GM10248 (cell line): ENCODE measurements at places on chromosomes 7 and 10.

- DNase-seq, result no peak
Measured at GRCh38 chr7:1254281-1255079, 21.8 kb downstream of the UNCX start.

DNA sequence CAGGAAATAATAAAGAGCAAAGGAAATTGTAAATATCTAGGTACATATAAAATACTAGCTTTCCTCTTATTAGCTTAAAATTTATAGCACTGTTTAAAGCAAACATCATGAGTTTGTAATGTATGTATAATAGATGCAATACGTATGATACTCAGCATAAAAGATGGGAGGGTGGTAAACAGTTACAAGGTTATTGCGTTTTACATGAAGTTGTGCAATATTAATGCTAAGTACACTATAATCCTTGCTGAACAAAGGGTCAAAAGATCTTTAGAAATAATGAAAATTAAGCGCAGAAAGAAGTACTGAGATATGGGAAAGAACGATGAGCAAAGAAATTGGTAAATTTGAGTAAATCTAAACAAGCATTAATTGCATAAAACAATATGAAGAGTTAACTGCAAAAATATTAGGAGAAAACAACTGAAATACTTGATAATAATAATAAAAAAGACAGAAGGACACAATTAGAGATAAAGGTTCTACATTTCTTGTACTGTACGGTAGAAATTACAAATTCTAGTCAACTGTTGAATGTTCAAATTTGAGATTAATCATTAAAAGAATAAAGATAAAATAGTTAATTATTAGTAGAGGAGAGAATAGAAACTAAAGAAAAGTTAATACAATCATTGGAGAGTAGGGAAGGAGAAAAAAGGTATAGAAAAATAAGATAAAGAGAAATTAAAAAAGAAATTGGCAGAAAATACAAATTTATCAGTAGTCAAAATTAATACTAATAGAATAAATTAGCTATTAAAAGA is 17.9 kb downstream of the C10orf67 start:
- no peak for DNase-seq

- DNase-seq, result no peak
Measured at GRCh38 chr7:108717781-108718180, 148.1 kb downstream of the DNAJB9 start.

- DNase-seq, result no peak
Measured at GRCh38 chr10:25176421-25176968, 1.7 kb downstream of the GPR158 start.

DNA sequence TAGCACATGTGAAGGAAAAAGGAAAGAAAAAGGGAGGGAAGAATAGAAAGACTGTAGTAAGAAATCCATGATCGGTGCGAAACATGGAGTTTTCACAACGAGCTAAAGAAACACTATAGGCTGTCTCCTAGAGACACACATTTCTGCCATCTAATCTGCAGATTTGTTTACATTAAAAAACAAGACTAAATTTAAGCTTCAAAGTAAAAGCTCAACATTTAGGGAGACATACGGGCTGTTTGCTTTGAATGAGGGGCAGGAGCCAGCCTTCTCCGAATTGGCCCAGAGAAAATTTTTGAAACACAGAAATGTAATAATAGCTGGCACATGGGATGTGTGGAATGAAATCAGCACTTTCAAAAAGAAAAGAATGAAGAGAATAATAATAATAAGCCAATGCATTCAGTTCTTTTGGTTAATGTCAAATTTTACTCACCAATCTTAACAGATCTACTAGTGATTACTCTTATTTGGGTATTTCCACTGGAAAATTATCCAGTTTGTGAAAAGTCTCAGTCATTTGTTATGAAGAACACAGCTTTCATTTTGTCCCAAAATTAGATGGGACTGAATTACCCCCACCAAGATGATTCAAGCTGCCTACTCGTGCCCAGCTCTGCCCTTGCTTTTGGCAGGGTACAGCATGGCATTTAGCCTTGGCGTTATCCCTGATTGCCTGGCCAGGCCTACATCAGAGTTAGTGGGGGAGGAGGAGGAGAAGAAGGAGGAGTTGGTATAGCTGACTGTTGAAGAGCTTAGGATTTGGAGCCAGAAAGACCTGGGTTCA is 47.1 kb downstream of the MTURN start:
- no peak for DNase-seq

GRCh38 chr7:52525772-52526341 is 509.6 kb upstream of the POM121L12 start:
- DNase-seq, result no peak

DNA sequence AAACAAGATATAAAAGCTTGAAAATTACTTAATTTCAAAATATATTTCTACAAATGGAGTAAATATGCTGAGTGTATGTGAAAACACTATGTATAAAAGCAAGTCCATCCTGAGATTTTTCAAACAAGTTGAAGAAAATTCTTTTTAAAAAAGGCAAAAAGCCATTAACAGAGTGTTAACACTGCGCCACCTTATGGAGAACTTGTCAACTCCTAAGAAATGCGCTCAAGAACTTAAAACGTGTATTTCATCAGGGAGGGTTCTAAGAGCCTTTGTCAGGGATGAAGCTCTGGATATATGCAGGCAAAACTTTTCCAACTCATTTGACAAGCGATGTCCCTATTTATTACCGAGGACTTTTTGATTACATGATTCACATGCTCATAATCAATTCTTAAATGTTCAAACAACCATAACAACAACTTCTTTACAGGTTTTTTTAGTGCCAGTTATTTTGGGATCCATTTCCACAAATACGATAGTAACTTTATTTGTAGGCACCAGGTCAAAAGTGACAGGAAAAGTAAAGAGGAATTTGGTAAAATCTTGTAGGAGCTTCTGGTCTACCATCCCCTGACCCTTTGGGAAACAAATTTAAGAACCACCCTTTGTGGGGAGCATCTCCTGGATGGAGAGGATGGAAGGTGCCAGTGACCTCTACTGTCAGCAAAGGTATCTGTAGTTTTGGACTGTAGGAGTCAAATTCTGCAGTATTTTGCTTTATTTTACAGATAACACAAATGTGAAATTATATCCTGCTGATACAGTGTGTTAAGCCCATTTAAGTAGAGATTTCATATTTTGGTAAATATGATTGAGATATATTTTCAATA is 23.2 kb downstream of the CALCR start:
- DNase-seq, result peak; percentile 3

DNA sequence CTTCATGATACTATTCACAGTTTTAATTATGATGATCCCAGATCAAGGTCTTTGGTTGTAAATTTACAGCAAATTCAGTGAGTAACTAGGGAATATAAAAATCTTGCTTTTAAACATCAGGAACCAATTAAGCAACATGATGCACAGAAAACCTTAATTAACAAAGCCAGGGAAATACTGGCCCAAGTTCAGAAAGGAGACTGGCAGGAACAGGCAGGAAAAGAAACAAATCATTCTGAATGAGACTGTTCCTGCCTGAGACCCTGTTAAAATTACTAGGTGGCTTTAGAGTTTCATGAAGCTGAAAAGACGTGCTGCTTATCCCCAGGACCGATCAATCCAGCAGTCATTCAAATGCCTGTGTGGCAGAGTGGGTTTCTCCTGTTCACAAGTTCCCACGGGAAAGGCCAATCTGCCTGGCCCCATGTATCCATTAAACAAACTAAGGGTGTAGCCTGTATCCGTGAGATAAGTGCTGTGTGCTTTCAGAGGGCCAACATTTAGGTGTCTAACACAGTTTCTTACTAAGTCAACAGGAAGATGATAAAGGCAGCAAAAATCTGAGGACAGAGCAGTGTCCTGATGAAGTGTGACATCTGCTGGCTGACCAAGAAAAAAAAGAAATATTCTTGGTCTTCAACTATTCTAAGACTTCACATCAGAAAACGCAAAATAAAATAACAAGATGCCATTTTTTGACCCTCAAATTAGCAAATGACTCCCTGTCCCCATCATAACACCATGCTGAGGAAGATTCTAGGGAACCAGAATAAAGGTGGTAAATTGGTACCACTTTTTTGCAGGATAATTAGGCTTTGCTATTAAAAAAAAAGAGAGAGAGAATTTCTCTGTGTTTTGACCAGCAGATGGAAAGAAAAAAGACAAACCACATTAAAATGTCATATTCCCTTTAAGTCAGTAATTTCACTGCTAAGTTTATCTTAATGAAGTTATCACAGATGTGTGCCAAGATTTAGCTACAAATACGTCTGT is 34.2 kb downstream of the PUS7 start:
- DNase-seq, result peak; percentile 32

DNA sequence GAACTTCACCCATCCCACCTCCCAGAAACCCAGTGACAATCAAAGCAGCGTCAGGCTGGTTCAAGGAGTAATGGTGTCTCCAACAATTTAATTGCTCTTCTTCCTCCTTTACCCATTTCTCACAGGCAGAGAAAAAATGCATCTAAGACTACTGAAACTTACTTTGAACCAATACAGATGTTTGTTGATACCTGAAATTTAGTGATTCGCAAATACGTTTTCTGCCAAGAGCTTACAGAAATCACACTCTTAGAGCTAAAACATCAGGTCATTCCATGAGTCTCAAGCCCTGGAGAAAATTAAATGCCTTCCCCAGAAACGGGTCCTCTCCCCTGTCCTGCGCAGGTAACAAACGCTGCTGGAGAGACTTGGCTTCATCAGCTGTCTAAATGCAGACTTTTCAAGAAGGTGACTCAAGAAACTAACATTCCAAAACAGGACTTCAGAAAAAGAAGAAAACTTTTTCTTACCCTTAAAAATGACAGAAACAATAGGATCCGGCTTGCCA is 443 bp downstream of the MYOF start:
- no peak for DNase-seq

- DNase-seq, result no peak
Measured at GRCh38 chr7:87345962-87346371, 503 bp downstream of the CROT start.

GRCh38 chr10:88291289-88292184 is 291.6 kb downstream of the RNLS start:
- no peak for DNase-seq

DNA sequence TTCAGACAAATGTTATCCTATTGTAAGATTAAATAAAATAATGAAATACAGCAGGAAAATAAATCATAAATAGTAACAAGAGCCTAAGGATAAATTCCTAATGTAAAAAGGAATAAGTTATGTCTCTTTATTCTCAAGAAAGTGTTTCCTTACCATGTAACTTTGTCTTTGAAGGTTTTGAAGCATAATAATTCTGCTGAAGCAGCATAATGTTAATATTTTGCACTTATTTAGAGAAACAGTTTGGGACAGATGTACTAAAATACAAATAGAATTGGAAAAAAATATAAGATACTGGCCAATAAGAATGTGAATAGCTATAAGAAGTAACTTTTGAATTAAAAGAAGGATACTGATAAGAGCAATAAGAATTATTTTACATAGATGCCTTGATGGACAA is 45.7 kb downstream of the GRM3 start:
- no peak for DNase-seq

DNA sequence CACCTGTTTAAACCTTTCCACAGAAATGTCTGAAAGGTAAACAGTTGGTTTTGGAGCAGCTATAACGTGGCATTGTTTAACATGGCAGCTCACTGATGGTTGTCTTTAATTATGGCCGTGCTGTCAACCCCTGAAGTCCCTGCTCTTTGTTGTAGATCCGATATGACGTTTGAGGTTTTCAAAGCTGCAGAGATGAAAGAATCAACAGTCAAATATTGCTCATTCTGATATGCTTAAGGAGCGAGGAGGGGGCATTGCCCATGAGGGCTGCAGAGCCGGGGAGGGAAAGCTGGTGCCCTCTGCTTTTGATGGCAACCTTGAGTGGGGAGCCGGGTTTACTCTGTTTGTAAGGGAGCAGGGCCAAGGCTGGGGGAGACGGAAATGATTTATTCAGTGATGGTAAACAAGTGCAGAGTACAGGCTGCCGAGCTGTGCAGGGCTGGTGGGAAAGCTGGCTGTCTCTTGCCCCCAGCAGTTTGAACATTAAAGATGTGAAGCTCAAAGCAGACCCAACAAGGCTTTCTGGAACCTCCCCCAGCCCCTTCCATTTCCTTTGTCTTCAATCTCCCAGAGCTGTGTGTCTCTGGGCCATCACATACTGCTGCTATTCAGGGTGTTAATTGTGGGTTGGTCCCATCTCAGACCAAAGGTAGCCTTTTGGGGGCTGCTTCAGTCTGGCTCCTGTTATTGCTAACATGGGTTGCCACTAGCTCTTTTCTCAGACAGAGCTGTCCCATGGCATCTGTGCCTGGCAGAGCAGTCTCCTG is 345.5 kb downstream of the LRMDA start:
- DNase-seq, result no peak

GRCh38 chr10:106741006-106741530 is 423.4 kb downstream of the SORCS1 start:
- DNase-seq, result no peak

DNA sequence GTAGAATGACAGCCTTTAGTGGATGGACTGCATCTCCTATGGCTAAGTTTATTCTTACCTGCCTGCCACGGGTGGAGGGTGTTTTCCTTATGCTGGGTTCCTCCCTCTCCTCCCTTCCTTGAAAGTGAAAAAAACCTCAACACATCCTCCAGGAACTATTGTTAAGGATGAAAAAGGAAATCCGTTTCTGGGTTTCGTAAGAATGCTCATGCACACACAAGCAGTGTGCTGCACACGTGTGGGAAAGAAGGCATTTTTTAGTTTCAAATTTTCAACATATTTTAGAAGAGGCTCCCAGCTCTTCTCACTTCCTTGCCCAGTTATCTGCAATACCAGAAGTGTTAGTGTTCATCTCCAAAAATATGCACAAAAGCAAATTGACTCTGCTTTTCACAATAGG is 90.6 kb downstream of the FAM171A1 start:
- DNase-seq, result no peak
